Panc1 (cell line): ENCODE measurements at places on chromosomes 4 and X. TPM values are rescaled to one million over a fixed set of nuclear protein-coding genes. Genes with fewer than 3 reads are reported as not detected.

The RAB33B gene
- 4.5 TPM for total RNA-seq

The XAGE1A gene
- not detected for total RNA-seq

- no peak for DNase-seq
Measured at GRCh38 chr4:151485541-151486131, 76.7 kb downstream of the FHIP1A start.

- DNase-seq = no peak
Measured at GRCh38 chr4:7511525-7511924, 76.8 kb upstream of the PSAPL1 start.

DNA sequence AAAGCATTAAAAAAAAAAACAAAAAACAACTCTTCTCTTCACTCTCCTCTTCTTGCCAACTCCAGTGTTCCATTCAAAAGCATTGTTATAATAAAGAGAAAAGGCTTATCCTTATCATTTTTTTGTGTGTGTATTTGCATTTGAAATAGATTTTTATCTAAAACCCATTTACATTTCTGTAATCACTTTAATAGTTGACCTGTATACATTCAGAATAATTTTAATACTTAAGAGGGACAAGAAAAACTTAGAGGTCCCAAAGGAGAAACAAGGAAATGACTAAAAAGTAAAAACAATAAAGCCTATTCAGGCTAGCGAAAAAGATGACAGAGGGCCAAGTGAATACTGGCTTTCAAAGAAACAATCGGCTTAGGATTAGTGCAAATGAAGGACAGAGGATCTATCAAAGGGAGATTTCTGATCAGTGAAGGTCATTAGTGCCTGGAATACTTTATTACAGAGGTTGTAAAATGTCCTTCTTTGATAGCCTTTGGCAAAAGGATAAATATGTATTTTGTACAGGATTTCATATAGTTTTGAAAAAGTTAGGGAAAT lies 808.3 kb downstream of the RPA4 start:
- DNase-seq = no peak

- DNase-seq = no peak
Measured at GRCh38 chrX:72146527-72146926, 14.8 kb upstream of the RTL5 start.

GRCh38 chr4:114783215-114783595 lies 184.6 kb downstream of the UGT8 start:
- DNase-seq = no peak

GRCh38 chr4:21512353-21512752 lies 436.2 kb downstream of the KCNIP4 start:
- DNase-seq = no peak

GRCh38 chrX:24298191-24298590 lies 15.7 kb downstream of the SUPT20HL2 start:
- no peak for DNase-seq

DNA sequence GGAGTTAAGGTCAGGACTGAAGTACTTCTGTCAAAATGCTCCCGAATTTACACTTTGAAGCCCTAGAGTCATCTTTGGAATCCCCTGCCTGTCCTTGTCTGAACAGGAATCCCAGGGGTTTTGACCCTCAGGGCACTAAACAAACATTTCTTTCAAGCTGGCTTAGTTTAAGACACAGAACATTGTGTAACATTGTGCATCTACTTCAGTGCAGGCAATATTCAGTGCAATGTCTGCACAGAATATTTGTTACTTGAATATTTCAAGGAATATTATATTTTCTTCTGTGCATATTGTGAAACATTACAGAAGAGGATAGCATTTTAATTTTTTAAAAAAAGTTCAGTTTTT lies 763.4 kb downstream of the PCDH18 start:
- no peak for DNase-seq

DNA sequence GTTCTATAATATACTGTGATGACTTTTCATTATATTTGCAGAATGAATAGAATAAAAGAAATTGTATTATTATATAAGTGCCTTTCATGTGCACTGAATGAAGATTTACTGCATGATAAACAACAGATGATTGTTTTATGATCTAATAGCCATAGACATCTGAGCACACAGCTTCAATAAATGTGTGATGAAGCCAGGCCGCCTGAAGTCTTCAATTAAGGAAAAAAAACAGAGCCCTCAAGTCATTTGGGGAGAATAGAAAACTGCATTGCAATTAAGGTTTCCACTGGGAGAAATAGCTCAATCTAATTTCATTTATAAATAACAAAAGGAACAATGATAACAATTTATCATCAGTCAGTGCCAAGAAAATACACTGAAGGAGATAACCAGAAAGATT lies 955.2 kb downstream of the FSTL5 start:
- DNase-seq = no peak

GRCh38 chr4:77332696-77333270 lies 175.8 kb downstream of the CCNG2 start:
- no peak for DNase-seq

DNA sequence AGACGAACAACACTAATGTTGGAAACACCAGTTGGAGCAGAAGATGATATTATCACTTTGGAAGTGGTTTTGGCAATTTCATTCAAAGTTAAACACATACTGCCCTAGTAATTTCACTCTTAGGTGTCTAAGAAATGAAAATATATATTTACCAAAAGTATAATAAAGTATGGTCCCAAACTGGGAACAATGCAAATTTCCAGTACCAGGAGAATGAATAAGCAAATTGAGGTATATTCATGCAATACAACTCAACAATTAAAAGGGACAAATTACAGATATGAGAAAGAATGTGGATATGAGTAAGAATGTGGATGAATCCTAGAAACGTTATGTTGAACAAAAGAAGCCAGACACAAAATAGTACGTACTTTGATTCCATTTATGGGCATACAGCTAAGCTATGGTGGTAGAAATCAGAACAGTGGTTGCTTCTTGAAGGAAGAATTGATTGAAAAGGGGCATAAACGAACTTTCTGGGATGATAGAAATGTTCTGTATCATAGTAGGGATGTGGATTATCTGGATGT lies 10.0 kb downstream of the ELMOD2 start:
- no peak for DNase-seq

The MAGEB17 gene
- total RNA-seq = not detected

DNA sequence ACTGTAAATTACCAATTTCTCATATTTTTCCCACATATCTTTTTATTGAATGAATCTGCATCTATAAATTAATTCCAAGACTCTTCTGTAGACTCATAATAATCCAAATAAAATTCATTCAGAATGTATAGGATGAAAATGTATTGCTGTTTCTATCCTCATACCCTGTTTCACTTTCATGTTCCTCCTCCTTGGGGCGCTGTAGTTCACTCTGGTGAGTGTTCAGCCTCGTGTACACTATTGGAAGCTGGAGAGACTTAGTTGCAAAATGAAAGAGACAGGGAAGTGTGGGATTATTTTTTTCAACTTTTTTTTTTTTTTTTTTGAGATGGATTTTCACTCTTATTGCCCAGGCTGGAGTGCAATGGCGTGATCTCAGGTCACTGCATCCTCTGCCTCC lies 296.1 kb downstream of the TLL1 start:
- DNase-seq = no peak

- no peak for DNase-seq
Measured at GRCh38 chrX:55056820-55057674, 17.8 kb upstream of the PAGE2B start.

GRCh38 chrX:8429692-8430249 lies 34.9 kb upstream of the VCX3B start:
- DNase-seq = no peak

- DNase-seq = no peak
Measured at GRCh38 chrX:154595559-154596249, 10.8 kb downstream of the CTAG1A start.

GRCh38 chrX:17679820-17680219 lies 57.5 kb upstream of the SCML1 start:
- DNase-seq = no peak

DNA sequence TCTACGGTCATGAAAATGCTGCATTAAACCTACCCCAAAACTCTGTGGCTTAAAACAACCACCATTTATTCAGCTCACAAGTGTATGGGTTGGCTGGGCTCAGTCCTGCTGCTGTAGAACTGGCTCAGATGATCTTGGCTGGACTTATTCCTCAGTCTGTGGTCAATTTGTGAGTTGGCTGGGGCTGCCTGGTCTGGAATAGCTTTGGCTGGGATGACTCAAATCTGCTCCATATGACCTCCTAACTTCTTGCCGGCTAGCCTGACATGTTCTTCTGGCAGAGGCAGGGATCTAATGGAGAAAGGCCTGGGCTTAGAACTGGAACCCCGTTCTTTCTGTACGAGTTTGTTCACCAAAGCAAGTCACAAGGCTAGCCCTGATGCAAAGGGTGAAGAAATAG lies 71.7 kb downstream of the CFAP299 start:
- DNase-seq = no peak

DNA sequence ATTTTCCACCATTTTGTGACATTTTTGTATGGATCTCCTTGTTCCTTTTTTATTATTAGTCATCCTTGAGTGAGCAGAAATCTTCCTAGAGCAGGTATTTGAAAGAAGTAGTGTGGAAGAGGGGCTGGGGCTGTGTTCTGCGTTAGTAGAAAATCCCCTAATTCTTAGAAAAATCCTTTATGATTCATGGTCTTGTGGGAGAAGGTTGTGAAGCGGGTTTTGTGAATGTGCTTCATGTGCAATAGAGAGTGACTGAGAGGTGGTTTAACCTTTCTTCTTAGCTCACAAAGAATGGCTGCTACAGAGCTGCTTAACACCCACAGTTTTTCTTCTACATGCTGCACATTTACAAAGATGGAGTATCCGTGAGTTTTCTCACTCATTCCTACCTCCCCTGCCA lies 220.5 kb downstream of the IDS start:
- no peak for DNase-seq

DNA sequence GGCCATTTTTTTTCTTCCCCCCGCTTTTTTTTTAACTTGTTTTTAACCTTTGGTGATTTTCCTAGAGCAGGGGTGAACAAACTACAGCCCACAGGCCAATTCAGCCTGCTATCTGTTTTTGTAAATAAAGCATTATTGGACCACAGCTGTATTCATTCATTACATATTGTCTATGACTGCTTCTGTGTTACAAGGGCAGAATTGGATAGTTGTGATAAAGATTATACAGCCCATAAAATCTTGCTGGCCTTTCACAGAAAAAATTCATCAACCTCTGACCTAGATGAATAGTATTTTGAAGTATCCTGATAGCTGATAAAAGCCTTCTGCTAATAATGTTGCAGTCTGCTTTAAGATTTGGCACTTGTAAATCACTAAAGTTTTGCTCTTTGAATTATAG lies 63.4 kb downstream of the SMAD1 start:
- no peak for DNase-seq

The RHOXF2B gene
- total RNA-seq = 0.10 TPM

GRCh38 chr4:74311696-74312313 lies 3.5 kb downstream of the EPGN start:
- DNase-seq = peak; percentile 27

The TBX22 gene
- total RNA-seq = not detected

DNA sequence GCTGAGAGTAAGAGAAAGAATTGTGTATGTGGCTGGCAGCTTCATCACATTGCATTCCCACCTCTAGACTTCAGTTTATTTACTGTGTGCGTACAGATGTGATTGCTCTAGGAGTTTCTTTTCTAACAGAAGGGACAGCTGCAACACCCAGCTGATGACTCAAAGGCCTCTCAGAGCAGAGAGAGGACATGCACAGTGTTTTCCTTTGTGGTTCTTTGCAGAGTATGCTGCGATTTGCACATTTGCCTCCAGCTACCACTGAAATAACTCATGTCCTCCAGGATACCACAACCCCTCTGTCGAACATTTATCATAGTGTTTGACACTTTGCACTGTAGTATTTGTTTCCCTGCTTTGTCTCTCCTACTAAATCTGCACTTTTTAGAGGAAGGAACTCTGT lies 294.1 kb downstream of the STIM2 start:
- no peak for DNase-seq

GRCh38 chr4:159232465-159233106 lies 129.7 kb downstream of the RAPGEF2 start:
- DNase-seq = no peak

DNA sequence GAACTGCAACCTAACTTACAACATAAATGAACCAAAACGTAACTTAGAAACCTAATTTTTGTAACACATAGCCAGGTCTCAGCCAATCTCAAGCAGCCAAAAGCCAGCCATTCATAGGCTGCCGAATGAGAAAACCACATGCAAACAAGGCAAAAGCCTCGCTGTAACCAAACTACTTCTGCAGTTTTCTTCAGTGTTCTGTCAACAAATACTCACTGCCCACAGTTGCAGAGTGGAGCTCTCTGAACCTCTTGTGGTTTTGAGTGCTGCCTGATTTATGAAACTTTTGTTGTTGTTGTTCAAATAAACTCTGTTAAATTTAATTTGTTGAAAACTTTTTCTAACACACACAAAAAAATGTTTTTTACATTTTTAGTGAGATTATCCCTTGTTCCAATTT lies 251.2 kb downstream of the PAPSS1 start:
- no peak for DNase-seq

- DNase-seq = no peak
Measured at GRCh38 chrX:124594017-124594651, 247.8 kb downstream of the SH2D1A start.

The ADH1B gene
- total RNA-seq = 0.98 TPM

DNA sequence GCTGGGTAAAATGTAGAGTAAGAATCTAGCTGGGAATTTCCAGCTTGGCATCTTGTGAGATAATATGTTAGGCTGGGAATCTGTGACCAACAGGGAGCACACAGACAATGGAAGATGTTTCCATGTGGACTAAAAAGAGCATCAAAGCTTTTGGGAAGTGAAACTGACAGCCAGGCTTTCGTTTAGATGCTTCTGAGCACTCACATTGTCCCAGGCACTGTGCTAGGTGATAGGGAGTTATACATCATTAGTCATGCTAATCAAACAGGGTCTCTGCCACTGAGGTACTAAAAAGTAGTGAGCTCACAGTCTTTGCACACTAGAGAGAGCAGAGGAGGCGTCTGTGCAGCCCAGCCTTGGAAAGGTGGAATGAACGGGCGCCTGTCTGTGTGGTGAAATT lies 101.9 kb upstream of the SCOC start:
- DNase-seq = no peak

DNA sequence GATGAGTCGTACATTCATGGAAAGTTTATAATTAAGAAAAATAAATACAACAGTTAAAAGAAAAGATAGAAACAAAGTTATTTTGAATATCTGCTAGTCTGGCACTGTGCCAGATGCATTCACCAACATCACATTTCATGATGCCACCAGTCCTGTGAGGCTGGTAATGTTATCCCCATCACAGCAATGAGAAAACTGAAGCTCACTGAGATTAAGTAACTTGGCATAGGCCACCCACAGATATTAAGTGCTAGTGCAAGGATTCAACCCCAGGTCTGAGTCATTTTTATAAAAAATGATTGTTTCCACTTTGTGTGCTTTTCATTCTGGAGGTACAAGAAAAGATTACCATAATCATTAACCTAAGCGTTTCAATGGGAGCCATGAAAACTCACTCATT lies 65.0 kb upstream of the IL15 start:
- no peak for DNase-seq

The PAGE1 gene
- total RNA-seq = not detected

The NKX3-2 gene
- 1.2 TPM for total RNA-seq

The MAP7D2 gene
- total RNA-seq = 7.6 TPM

- DNase-seq = no peak
Measured at GRCh38 chrX:129981752-129982299, 609 bp upstream of the BCORL1 start.

The RBM47 gene
- 2.0 TPM for total RNA-seq

GRCh38 chr4:127410201-127410600 lies 222.6 kb upstream of the INTU start:
- no peak for DNase-seq

GRCh38 chr4:121330180-121330665 lies 50.6 kb downstream of the QRFPR start:
- DNase-seq = no peak
